ENCODE measurements at places on chromosomes 11 and 22.

DNA sequence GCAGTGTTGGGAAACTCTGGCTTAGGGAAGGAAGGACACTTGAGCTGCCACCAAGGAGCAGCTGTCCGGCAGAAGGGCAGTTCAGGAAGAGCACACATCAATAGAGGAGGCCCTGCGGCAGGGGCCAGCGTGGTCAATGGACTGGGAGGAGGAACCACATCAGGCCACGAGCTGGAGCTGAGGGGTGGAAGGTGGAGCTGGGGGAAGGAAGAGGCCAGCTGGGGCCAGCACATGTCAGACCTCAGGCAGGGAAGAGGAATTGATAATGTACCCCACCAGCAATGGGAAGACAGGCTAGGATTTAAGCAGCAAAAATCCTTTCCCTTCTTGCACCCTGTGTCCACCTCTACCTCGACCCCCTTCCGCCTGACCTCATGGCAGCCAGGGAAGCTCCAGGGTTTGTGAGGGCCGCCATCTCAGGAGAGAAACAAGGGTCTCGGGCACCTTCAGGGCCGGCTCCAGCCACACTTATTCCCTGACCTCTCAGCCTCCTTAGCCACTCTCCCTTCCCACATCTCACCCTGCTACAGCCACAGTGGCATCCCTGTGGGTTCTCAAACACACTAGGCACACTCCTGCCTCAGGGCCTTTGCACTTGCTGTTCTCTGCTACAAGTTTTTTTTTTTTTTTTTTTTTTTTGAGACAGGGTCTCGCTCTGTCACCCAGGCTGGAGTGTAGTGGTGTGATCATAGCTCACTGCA is 157.8 kb upstream of the GRK3 start:
- no peak for DNase-seq

DNA sequence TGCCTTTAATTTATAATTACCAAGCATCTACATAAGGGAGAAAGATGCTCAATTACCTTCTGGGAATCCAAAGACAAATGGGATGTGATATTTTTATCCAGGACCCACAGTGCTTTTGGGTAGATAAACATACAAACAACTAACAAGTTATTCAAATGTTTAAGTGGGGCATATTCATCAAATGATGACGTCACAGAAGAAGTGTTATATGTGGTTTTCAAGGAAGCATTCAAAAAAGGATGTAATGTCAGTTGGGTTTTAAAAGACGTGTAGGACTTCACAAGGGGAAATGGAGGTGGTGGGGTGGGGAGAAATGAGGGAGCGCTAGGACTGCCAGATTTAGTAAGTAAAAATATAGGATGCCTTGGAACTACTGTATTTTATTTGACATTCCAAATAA is 915.9 kb downstream of the KCNA4 start:
- DNase-seq = no peak

GRCh38 chr11:44949160-44950030 is 1.3 kb downstream of the TP53I11 start:
- no peak for DNase-seq

DNA sequence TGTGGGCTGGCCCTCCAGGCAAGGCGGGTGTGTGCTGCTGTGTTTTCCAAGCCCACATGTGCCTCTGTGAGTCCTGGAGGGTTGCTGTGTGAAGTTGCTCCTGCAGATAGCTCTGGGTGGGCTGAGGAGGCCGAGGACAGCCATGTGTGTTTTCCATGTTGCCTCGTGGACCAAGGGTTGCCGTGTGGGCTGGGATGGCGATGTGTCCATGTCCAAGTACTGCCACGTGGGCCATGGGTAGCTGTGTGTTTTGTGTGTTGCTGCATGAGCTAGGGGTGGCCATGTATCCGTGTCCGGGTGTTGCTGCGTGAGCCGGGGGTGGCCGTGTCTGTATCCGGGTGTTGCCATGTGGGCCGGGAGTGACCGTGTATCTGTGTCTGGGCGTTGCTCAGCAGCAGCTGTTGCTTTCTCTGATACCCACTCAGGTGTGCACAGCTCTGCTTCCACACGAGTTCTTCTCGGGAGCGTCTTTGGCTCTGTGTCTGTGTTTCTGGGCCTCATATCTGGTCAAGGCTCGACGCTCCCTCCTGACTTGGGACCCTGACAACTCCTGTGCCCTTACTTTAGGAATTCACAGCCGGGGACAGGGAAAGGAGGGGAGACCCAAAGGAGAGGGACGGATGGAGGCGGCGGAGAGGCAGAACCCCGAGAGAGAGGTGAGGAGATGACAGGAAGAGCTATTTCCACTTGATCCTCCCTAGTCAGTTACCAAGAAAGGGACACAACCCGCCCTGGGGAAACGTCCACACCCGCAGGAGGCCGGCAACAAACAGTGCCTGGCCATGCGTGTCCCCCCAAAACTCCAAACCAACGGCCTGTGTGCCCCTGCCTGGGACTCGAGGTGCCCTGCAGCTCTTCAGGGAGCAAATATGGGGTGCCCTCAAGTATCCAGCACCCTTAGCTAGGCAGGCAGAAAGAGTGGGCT is 83.1 kb downstream of the PHF21B start:
- no peak for DNase-seq

DNA sequence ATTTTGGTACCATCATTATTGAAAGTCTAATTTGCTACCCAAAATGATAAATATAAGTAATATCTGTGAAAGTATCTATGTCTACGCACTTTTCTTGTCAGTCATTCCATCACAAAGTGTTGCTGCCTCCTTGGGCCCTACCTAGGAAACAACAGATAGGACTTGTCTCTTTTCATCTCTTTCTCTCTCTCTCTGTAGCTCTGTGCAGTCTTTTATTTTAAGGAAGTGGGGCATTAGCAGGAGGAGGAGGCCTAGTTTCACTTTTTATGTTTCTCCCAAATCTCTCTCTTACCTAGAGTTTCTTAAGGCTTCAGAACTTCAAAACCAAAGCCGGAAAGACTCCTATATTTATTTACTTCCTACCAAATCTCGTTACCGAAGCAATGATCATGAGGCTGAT is 354.8 kb upstream of the LUZP2 start:
- no peak for DNase-seq

DNA sequence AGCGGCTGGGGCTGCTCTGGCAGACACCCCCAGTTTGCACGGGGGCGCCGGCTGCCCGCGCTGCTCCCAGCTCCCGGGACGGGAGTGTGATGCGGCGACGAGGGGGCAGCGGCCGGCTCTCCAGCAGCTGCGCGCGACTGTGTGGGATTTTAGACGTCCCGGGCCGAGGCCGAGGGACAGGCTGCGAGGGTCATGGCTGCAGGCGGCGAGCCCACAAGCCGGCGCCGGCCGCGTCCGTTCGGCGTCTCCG is 159 bp downstream of the FZD4 start:
- no peak for DNase-seq

DNA sequence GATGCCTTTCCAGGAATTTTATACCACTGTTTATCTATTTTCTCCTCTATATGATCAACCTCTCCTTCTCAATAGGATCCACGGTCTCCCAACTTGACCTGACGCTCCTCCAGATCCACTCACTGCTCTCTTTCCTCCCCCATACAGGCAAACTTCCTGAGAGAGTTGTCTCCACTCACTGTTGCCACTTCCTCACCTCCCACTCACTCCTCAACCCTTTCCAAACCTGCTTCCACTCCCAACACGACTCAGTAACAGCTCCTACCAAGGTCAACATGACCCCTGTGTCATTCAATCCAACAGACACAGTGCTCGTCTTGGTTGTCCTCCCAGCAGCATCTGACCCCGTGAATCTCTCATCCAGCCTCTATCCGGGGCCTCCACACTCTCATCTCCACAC is 3.1 kb downstream of the APBB1 start:
- DNase-seq = no peak

DNA sequence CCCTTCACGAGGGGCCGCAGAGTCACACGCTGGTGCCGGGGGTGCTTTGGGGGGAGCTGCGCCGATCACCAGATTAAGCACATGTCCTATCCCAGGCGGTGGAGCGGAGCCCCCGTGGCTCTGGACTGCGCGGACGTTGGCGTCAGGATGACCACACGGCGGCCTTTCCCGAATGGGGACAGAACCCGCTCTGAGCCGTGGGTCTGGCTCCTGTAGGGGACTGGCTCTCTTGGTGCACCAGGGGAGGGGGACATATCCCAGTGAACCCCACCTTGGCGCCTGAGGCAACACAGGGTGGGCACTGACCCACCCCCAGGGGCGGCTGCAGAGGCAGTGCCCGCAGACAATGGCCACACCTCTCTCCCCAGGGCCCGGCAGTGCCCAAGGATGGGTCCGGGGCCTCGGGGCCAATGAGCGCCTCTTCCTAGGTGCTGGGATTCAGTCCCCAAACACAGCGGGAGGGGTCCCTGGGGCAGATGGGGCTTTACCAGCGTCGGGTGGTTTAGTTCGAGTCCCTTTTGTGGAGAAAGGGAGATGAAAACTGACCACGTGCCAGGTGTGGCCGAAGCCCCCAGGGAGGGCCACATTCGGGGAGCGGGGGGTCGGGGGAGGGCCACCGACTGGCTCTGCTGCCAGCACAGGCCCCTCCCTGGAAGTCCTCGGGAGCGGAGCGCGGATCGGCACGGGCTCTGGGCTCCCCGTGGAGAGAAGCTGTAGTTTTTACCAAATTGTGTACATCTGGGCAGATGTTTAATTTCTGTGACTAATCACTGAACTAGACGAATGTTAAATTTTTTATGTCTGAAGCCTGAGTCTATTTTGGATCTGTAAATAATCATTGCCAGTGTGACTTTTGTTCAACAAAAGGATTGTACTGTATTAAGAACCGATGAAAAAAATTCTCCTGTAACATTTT is 58.9 kb downstream of the GRAMD4 start:
- DNase-seq = no peak

DNA sequence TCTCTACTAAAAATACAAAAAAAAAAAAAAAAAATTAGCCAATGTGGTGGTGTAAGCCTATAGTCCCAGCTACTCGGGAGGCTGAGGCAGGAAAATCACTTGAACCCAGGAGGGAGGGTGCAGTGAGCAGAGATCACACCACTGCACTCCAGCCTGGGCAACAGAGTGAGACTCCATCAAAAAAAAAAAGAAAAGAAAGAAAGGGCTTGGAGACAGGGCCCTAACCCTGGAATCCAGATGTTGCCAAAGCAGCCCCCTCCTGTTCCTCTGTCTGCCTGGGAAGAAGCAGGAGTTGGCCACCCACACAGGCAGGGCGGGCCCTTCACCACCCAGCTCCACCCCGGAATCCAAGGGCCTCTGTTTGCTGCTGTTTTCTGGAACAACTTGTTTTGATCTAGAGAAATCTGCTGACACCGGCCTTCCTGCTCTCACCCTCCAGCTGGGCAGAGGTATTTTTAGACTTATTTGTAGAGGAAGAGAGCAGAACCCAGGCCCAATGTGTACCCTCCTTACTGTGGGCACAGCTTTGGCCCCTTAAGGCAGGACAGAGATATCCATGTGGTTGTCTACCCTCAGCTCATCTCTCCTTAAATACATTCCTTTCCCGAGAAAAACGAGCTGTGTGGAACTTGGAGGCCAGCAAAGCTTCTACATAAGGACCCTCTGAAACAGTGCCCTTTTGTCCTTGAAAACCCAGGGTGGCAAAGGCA is 2.7 kb upstream of the NEAT1 start:
- DNase-seq = peak; percentile 37

- no peak for DNase-seq
Measured at GRCh38 chr11:112847568-112847967, 113.7 kb upstream of the NCAM1 start.

- no peak for DNase-seq
Measured at GRCh38 chr11:783581-784015, 6.3 kb downstream of the CEND1 start.

- DNase-seq = no peak
Measured at GRCh38 chr11:70296681-70297080, 26.2 kb downstream of the PPFIA1 start.

DNA sequence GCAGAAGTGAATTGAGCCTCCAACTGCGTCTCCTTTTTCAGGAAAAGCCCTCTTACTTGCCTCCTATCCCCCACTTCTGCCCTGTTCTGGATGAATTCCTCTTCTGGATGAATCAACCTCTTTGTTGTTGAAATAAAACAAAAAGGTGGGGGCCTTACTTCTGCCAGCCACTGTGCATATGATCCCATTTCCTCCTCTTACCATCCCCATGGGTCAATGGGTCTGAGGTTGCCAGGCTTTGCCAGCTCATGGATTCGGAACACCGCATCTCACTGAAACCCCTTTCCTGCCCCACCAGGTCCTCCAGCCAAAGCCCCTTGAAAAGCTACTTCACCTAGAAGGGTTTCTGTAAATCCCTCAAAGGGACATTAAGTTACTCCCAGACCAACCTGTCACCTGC is 3.7 kb upstream of the CHST1 start:
- no peak for DNase-seq

DNA sequence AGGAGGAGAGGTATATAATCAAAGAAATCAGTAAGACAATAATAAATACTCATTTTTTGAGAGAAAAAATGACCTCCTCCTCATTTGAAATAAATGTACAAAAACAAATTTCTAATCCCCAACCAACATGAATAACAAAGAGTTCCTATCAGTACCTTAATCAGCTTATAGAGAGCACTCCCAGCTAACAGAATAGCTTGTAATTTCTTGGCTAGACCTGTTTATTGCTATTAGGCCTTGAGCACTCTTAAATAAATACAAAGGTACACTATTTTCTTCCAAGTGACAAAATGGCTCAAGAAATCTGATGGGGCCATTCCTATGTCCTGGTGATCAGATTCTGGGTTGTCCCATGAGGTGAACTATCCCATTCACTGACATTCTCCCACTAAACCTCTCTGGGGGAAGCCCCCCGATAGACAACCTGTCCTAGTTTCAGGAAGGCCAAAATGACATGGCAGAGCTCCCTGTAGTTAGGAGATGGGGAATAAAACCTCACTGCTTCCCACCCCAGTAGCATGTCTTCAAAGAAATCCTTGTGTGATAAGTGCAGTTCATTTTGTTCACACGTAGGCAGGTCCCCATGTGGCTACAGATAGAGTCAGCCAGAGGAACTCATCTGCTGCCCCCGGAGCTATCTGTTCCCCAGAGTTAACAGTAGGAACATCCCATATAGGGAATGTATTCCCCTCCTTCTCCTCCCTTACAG is 385.7 kb downstream of the SOX6 start:
- no peak for DNase-seq

DNA sequence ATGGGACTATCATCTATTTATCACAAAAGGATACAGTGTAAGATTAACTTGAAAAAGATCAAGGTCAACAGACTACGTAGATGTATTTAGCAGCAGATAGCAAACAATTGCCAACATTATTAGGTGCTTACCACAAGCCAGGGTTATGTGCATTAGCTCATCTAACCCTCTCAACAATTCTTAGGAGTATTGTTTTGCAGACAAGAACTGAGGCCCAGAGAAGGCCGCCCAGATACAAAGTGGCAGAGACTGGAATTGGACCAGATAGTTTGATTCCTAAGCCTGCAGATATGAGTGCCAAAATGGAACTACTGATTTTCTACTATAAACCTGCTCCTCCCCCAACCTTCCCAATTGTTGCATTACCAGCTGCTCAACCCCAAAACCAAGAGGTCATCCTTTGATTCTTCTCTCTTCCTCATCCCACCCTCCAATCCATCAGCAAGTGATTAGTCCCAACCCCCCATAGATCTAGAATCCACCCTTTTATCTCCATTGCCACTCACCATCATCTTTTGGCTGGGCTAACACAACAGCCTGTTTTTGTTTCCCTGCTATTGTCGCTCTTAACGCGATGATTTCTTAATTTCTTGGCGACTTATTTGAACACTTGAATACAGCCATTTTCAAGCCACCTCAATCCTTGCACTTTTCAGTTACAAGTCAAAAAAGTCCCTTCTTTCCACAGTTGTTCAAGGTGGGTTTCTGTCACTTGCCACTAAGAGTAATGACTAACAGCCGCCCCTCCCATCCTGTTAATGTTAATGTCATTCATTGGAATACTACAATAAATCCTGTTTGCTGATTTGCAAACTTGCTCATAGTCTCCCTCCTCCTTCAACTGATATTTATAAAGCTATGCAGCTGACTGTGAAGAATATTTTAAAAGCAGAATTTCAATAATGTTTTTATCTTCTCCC is 2.7 kb downstream of the TMEM123 start:
- DNase-seq = no peak

Data from stimulated activated CD4-positive, alpha-beta T cell treated with anti-CD3 and anti-CD28 coated beads, Interleukin-15, amount 100 ng/mL, for 1 hour (primary cell).